ENCODE measurements at places on chromosomes 2 and 18.

GRCh38 chr2:119156891-119157773, 1.4 kb downstream of the C1QL2 start:
- no peak for DNase-seq

- DNase-seq: no peak
These were observed 31.2 kb downstream of the FTCDNL1 start for GRCh38 chr2:199819746-199820145.

- no peak for DNase-seq
These were observed 95.4 kb upstream of the ZNF532 start for GRCh38 chr18:58769321-58769720.

DNA sequence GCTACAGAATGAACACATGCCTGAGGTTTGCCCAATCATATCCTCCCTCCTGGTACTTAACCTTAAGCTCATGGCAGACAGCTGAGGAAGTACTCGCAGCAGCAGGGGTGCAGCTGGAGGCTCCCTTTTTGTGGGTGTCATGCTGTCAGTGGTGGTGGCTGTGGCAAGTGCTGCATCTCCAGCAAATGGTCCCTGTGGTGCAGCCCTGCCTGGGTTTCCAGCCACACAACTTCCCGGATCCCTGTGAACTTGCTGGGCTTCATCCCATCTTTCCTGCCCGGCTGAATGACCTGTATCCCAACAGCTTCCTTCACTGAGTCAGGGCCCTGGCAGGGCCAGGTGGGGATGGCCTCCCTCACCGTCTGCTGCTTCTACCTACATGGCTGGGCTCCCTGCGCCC, 5.0 kb downstream of the TMEM185B start:
- DNase-seq: no peak

All from activated gamma-delta T cell (primary cell).